ENCODE measurements at places on chromosomes 13 and 19.

DNA sequence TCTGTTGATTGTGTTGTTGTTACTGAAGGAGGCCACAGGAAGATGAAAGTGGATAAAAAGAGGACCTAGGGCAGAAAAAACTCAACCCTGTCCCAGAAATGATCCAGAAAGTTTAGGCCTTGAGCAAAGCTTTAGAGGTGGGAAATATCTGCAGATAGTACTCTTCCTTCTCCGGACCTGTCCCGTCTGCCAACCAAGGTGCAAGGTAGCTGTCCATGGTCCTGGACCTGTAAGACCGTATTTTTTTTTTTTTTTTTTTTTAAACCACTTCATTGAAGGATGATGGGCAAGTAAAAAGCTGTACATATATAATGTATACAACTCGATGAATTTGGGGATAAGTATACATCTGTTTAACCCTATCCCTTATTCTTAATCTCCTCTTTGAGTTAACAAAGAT, 225.9 kb downstream of the OLFM4 start:
- no peak for DNase-seq

- no peak for DNase-seq
Measured at GRCh38 chr13:27523346-27524073, 73.1 kb upstream of the MTIF3 start.

DNA sequence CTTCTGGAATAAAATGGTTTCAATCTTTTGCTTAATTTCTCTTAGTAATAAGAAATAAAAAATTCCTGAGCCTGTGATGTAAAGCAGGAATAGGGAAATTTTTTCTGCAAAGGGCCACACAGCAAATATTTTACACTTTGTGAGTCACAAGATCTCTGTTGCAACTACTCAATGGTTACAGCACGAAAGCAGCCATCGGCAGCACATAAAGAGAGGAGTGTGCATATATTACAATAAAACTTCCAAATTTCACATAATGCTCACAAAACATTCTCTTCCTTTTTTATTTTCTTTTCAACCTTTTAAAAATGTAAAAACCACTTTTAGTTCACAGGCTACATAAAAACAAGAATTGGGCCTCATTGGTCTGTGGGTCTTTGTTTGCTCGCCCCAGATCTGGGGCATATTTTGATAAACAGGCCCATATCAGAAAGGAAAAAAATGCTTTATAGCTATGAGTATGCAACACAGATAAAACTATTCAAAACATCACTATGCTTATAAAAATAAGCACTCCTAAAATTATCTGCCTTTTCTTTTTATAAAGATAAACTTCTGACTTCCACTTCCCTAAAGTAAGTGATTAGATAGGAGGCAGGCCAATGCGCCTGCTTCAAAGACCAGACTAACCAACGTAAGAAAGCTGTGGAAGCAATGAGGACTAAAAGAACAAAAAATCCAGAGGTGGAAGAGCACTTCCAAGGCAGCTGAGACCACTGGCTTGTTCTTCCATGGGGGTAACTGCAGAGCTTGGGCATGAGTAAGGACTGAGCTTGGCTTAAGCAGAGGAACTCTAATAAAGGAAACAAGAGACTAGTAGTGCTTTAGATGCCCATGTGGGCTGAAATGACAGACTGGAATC, 26.5 kb downstream of the MYCBP2 start:
- no peak for DNase-seq

DNA sequence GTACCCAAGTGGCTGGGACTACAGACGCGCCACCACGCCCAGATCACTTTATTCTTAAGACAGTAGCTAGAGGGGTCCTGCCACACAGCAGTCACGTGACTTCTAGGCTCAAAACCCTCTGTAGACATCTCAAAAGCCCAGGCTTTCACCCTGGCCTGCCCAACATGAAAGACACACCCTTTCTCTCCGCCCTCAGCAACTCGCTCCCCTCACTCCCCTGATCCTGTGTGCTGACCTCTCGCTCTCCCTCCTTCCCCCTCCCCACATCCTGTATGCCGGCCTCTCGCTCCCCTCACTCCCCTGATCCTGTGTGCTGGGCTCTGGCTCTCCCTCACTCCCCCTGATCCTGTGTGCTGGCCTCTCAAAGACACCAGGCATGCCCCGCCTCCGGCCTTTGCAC, 77.4 kb downstream of the SLC15A1 start:
- DNase-seq, result no peak

- no peak for DNase-seq
Measured at GRCh38 chr13:32150239-32150638, 118.7 kb downstream of the FRY start.

DNA sequence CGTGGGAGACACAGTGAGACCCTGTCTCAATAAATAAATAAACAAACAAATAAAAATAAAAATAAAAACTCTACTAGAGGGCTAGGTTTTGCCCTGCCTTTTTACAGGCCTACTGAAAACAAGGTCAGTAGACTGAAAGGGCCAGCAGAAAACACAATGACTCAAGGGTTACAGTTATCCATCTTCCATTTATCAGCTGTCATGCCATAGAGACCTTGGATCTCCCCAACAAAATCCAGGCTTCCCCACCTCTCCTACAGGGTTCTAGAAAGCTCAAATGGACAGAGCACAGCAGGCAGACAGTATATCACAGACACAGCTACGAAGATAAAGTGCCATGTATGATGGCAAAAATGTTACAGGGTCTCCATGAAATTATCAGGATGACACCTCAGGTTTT, 54.4 kb downstream of the FOXO1 start:
- DNase-seq, result no peak

GRCh38 chr13:49697468-49697867, 6.2 kb upstream of the EBPL start:
- no peak for DNase-seq

DNA sequence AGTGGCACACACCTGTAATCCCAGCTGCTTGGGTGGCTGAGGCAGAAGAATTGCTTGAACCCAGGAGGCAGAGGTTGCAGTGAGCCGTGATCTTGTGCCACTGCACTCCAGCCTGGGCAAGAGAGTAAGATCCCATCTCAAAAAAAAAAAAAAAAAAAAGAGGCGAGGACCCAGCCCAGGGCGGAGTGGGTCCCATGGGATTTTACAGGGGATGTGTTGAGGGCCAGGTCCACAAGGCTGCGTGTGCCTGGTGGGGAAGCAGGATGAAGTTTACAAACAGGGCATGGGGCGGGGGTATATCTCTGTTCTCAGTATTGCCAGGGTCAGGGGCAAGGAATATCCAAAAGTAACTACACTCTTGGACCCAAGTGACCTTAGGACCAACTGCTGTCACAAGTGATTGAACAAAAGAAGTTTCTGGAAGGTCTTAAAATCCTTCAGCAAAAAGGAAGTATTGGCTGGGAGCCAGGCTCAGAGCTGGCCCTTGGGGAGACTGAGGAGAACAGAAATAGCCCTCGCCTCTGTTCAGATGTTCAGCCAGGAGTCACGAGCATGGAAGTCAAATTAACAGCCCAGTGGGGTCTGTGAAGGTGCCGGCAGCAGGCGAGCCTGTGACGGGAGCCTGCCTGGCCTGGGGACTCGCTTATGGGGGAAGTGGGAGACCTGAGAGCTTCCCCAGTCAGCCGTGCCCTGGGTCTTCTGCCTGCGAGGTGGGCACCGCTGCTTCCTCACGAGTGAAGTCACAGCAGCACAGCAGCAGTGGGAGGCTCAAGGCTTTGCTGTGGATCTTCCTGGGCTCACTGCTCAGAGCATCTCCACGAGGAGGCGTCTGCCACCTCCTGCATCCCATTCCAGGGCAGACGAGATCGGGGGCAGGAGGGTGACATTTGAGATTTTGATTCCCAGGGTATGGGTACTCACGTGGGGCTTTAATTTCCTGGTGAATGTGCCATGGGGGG, 6.4 kb downstream of the MYO9B start:
- no peak for DNase-seq

DNA sequence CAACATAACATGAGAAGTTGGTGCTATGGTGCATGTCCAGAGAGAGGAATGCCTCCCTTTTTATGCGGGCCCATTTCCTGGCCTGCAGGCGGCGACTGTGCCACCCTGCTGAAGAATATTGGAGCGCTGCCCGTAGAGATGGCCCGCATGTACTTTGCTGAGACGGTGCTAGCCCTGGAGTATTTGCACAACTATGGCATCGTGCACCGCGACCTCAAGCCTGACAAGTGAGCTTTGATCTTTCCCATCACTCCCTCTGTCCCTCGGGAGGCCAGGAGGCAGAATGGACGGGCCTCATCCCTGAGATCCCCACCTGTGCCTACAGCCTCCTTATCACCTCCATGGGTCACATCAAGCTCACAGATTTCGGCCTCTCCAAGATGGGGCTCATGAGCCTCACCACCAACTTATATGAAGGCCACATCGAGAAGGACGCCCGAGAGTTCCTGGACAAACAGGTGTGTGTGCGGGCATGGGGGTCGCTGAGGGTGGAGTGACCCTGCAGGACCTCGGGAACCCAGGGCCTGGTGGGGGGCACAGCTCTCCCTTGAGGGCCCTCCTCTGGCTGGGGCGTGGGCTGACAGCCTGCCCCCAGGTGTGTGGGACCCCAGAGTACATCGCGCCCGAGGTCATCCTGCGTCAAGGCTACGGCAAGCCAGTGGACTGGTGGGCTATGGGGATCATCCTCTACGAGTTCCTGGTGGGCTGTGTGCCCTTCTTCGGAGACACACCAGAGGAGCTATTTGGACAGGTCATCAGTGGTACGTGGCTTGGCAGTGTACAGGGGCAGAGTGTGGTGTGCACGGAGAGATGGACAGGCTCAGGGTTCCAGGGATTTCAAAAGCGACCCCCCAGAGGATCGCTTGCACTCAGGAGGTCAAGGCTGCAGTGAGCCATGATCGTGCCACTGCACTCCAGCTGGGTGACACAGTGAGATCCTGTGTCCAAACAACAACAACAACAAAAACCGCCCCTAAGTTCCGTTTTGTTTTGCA, 16.2 kb downstream of the DNASE2 start:
- DNase-seq, result no peak

GRCh38 chr19:30116984-30117555, 175.0 kb downstream of the URI1 start:
- no peak for DNase-seq

- no peak for DNase-seq
Measured at GRCh38 chr13:85497652-85498051, 301.6 kb downstream of the SLITRK6 start.

GRCh38 chr19:2488942-2489731, 13.2 kb downstream of the GADD45B start:
- no peak for DNase-seq

GRCh38 chr13:30147015-30147414, 160.3 kb downstream of the KATNAL1 start:
- DNase-seq, result no peak

- DNase-seq, result no peak
Measured at GRCh38 chr19:29545866-29546582, 20.2 kb downstream of the VSTM2B start.

GRCh38 chr13:22287343-22287920, 616.6 kb downstream of the FGF9 start:
- DNase-seq, result no peak

DNA sequence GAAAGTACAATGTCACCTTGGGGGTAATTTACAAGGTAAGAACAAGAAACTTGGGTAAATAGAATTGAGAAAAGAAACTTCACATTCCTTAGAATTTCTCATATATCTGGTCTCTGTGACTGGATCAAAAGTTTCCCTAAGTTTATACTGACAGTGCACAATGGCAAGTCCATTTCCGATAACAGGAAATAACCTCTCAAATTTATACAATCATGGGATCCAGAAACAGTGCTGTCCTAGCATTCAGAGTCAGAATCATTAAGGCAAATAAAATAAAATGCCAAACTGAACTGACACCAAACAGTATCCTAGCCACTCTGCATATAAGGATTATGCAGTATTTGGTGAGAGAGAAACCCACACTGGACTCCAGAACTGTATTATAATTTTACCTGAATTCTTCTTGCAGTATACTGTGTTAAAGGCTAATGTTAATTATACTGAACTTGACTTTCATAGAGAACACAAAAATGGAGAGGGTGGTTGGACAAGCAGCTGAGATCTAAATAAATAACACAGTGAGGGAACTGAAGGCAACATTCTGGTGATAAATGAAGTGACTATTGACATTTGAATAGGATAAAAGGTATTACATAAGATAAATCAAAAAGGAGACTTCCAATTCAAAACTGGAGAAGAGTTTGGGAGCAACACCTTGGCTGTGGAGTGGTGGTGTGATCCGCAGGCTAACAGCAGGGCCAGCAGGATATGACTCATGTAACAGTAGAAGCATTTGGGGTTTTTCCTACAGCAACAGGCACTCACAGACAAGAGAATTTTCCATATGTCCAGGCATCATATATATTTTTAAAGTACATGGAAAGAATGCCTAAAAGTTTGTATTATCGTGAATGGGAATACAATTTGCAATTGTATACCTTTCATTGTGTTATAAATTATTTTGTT, 932.5 kb upstream of the MIR17HG start:
- no peak for DNase-seq

GRCh38 chr13:37576601-37577000, 22.0 kb downstream of the POSTN start:
- DNase-seq, result no peak

- DNase-seq, result no peak
Measured at GRCh38 chr19:15241259-15241910, 9.1 kb upstream of the EPHX3 start.

DNA sequence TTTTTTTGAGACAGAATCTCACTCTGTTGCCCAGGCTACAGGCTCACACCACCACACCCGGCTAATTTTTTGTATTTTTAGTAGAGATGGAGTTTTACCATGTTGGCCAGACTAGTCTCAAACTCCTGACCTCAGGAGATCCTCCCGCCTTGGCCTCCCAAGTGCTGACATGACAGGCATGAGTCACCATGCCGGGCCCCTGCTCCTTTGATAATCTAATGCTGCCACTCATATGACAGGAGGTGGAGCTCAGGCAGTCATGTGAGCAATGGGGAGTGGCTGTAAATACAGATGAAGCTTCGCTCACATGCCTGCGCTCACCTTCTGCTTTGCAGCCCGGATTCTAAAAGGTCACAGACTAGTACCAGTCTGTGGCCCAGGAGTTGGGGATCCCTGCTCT, 25.1 kb downstream of the ARHGEF18 start:
- no peak for DNase-seq

- DNase-seq, result no peak
Measured at GRCh38 chr13:98451676-98452470, 125.0 kb downstream of the STK24 start.
